ENCODE measurements at places on chromosomes 13 and 19.

DNA sequence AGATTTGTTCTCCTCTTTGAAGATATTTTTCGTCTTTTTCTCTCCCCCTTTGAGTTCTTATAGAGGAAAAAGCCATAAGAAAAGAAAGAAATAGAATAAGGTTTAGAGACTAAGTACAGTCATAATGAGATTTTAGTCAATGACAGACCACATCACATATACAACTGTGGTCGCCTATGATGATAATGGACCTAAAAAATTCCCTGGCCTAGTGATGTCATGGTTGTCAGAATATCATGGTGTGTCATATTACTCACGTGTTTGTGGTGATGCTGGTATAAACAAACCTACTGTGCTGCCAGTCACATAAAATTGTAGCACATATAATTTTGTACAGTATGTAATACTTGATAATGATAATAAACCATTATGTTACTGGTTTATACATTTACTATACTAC is 1096.1 kb downstream of the OLFM4 start:
- DNase-seq, result no peak

GRCh38 chr13:101406791-101407190 is 9.5 kb downstream of the NALCN start:
- DNase-seq, result no peak

DNA sequence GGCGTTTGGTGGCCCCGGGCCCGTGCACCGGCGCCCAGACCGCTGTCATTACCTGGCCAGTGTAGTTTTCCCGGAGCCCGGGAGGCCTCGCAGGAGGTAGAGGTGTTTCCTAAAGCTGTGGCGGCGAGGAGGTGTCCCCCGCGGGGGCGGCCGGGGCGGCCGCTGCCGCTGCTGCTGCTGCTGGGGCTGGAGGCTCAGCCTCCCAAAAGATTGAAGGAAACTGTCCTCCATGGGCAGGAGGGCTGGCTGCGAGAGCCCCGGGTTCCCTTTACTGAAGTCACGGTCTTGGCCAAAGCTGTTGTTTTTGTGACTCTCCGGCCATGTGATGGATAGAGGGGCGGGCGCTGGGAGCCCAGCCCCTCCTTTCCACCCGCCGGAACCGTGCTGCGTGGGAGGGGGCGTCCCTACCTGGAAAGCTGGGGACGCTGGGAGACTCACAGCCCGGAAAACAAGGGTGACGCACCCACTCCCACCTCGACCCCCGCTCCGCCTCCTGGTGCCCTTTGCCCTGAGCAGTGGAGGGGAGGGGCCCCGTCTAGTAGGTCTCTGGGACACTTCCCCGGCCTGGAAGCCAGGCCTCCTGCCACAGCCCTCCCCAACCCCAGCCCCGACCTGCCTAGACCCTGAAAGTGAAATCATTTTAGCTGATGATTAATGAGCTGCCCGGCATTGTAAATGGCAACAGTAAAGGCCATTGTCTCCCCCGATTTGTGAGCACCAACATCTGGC is at the start of gene N4BP2L1:
Gene N4BP2L1, minus strand, starts transcription at position 279 of the 729 bp plus-strand sequence. Its CDS starts 48 bp downstream, at position 231.
- peak; percentile 66 for DNase-seq

- DNase-seq, result no peak
Observed at GRCh38 chr19:18718015-18718526, 34.6 kb downstream of the CRTC1 start.

DNA sequence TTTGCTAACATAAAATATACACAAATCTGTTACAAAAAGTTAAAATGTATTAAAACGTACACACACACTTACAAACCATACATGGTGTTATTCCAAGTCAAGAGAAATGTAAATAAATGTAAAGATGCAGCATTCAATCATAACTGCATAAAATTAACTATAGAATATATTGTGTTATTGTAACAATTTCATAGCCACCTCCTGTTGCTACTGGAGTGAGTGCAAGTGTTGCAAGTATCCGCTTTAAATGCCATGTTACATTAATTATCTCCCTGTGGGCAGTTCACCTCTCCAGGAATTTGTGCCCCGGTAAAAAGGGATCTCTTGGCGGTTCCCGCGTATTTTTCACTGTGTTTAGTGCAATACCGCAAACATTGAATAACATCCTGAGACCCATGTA is 3.5 kb upstream of the INSR start:
- DNase-seq, result no peak

GRCh38 chr19:50258918-50259372 is 55.5 kb downstream of the MYH14 start:
- DNase-seq, result no peak

DNA sequence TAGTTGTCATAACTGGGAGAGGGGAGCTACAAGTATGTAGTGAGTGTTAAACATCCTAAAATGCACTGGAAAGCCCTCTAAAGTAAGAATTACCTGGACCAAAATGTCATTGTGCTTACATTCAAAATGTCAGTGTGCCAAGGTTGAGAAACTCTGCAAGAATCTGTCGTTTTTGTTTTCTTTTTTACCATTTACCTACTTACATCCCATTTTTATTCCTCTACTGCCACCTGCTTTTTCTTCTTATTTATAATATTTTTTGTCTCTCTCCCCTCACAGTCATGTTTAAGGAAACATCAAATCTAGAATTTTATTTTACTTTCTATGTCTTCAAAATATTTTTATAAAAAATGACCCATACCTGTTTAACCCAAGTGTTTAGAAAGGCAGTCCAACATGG is 226.4 kb downstream of the PCDH17 start:
- no peak for DNase-seq

DNA sequence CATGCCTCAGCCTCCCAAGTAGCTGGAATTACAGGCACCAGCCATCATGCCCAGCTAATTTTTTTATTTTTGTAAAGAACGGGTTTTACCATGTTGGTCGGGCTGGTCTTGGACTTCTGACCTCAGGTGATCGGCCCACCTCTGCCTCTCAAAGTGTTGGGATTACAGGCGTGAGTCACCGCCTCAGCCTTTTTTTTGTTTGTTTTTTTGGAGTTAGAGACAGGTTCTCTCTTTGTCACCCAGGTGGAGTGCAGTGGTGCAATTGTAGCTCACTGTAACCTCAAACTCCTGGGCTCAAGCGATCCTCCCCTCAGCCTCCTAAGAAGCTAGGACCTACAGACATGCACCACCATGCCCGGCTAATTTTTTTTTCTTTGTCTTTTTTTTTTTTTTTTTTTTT is 15.6 kb upstream of the NOTCH3 start:
- DNase-seq, result no peak

GRCh38 chr13:24718192-24718965 is 38.2 kb downstream of the ATP12A start:
- no peak for DNase-seq
